Subcutaneous adipose tissue (tissue), 4 donors: ENCODE measurements at places on chromosomes 2 and 18. TPM values are rescaled to one million over a fixed set of nuclear protein-coding genes. Genes with fewer than 3 reads are reported as not detected.

Gene STARD6
- not detected for total RNA-seq

Gene ZDBF2
- total RNA-seq = 5.9 TPM

Gene CCDC148
- total RNA-seq = 0.82 TPM

Gene LIMS1
- 125 TPM for total RNA-seq

Gene BIRC6
- 120 TPM for total RNA-seq

Gene NPC1
- 48.0 TPM for total RNA-seq

Gene NEB
- total RNA-seq = 1.5 TPM

Gene RUFY4
- 2.4 TPM for total RNA-seq
